HTR-8/SVneo (cell line): ENCODE measurements at places on chromosomes 12 and 14.
A peak's percentile ranks its signal among the peaks of the same experiment; 100 is the strongest.

- DNase-seq = no peak
Observed at GRCh38 chr14:68669603-68670358, 123.1 kb downstream of the ZFP36L1 start.

- DNase-seq = peak; percentile 70
Observed at GRCh38 chr14:76918256-76918781, 92.1 kb downstream of the LRRC74A start.

GRCh38 chr14:102554821-102555819 is 37.3 kb upstream of the RCOR1 start:
- DNase-seq = no peak

DNA sequence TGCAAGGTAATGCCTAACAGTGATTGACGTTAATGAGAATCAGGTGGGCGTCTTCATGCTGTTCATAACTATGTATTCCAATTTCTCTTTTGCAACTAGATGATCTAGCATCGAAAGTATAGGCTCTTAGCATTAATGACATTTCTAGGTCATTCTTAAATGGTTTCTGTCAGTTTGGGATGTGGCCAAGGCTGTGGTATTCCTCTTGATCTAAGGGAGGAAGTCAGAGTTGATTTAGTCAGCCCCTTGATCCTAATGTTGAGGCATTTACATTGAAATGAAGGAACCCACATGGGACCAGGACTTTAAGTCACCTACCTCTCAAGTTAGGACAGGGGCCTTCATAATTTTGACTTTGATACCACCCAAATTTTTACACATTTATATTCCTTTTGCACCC is 448.1 kb downstream of the NPAS3 start:
- no peak for DNase-seq

- DNase-seq = no peak
Observed at GRCh38 chr12:56995201-56995929, 11.0 kb downstream of the ZBTB39 start.

DNA sequence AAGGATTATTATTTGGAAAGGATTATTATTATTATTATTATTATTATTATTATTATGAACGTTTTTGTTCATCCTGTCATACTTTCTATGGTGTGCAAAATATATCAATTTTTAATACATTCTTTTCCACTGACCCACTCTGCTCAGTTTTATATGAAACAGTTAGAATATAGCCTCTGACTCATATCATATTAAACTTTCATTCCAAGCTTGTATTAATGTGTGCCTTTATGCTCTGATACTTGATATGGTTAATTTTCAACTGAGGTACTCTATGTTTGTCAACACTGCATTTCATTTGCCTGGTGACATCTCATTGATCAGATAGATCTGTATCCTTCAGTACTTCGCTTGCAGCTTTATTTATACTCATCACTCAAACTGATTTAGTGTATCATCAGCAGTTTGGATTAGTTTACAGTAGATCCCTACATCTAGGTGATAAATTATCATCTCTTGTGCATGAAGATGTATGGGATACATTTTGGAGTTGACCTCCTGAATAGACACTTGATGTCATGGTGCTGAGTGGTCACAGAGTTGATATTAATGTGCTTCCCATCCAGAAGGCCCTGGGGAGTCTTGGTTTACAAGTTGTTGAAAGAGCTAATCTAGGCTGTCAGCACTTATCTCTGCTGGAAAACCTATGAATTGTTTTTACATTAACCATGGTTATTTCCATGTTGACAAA is 271.8 kb downstream of the TRHDE start:
- DNase-seq = no peak

GRCh38 chr12:5102806-5103205 is 59.1 kb downstream of the KCNA5 start:
- no peak for DNase-seq
